ENCODE measurements at places on chromosomes 1 and 21.

DNA sequence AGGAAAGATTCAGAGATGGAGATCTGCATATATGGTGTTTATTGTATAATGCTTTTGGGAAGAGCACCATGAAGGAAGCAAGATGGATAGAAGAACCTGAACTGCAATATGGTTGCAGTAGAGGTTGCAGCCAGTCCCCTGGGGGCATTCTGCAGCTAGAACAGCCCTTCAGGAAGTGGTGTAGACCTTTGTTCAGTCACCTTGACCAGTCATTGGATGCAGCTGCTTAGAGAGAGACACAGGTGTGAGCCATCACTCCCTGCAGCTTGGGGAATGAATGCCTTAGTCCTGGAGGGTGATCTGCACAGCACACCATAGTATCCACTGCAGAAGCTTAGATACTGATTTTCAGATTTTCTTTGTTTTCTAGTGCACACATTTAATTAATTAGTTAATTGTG, 42.3 kb downstream of the NEK7 start:
- peaks cover 61% of the 10 kb centered on the region for H3K4me1 ChIP-seq
- H3K36me3 ChIP-seq: no peaks in the 10 kb centered on the region
- no peak overlapping the region for H3K4me3 ChIP-seq
- H3K27ac ChIP-seq: no peak overlapping the region

GRCh38 chr1:47621483-47621882, 183.6 kb downstream of the FOXD2 start:
- H3K27me3 ChIP-seq: no peaks in the 10 kb centered on the region
- no peak for DNase-seq
- H3K36me3 ChIP-seq: no peaks in the 10 kb centered on the region

DNA sequence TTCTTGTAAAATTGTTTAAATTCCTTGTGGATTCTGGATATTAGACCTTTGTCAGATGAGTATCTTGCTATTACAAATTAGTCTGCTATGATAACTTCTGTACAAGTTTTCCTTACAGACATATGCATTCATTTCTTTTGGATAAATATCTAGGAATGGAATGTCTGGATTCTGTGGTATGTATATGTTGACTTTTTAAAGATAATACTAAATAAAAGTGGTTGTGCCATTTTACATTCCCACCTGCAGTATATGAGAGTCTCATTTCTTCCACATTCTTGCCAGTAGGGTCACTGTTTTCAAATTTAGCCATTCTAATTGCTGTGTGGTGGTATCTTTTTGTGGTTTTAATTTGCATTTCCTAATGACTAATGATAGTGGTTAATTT, 53.9 kb downstream of the SYDE2 start:
- no peak overlapping the region for H3K4me3 ChIP-seq
- H3K27ac ChIP-seq: no peak overlapping the region
- no peaks in the 10 kb centered on the region for H3K36me3 ChIP-seq
- no peaks in the 10 kb centered on the region for H3K27me3 ChIP-seq
- DNase-seq: no peak
- no peaks in the 10 kb centered on the region for H3K4me1 ChIP-seq

DNA sequence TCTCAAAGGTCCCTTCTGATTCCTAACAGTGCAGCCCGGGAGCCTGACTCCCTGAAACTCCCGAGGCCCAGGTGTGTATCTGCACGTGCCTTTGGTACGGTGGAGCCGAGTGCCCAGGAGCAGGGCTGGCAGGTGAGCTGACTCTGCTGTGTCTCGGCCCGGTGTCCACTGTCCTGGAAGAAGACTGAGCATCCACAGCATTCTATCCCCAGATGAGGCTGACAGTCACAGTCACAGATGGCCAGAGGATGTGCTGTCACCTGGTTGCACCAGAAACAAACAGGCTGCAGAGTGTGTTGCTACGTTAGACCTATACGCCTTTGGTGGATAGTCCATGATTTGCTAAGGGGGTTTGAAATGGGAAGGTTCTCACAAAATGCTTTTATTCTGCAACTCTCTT, 9.8 kb downstream of the ETV3L start:
- H3K4me1 ChIP-seq: peaks cover 14% of the 10 kb centered on the region
- H3K27me3 ChIP-seq: no peaks in the 10 kb centered on the region
- H3K27ac ChIP-seq: no peak overlapping the region
- DNase-seq: no peak
- H3K36me3 ChIP-seq: no peaks in the 10 kb centered on the region

DNA sequence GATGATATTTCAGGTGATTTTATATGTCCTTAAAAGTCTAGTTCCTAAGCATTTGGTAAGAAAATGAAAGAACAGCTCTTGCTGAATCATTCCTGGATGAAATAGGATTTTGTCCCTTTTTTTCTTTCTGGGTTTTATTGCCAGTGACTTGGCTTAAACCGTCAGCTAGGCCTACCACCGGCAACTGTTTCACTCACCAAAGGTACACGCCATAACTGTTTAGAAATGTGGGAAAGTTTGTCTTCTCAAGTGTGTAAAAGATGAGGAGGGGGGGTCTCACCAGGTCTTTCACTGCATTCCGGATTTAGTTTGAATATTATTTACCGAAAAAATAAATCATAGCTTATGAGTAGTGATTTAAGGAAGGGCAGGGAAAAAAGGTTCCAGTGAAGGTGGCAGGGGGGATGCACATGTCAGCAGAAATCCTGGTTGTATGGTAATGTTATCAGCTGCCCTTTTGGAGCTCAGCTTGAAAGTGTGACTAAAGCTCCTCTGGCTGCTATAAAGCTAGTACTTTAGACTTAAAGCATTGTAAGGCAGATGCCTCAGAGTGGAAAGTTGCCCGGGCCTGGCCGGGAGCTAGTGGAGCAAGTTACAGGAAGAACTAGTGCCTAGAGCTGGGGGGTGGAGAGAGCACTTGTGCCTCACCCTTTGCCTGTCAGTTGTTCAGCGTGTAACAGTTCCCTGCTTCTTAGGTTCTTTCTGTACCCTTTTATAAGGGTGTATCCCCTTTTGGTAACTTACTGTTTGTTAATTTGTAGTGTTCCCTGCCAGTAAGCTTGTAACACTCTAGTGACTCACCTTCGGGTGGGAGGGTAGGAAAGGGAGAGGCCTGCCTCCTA, 3.1 kb downstream of the ATP1A1 start:
- H3K36me3 ChIP-seq: no peaks in the 10 kb centered on the region
- H3K27ac ChIP-seq: peak overlapping the region; percentile 97
- peak; percentile 97 for DNase-seq
- H3K27me3 ChIP-seq: no peaks in the 10 kb centered on the region
- H3K4me1 ChIP-seq: peaks cover 74% of the 10 kb centered on the region

- no peak overlapping the region for H3K27ac ChIP-seq
- no peak for DNase-seq
- H3K4me3 ChIP-seq: no peak overlapping the region
- no peaks in the 10 kb centered on the region for H3K27me3 ChIP-seq
- H3K4me1 ChIP-seq: peaks cover 10% of the 10 kb centered on the region
- no peaks in the 10 kb centered on the region for H3K36me3 ChIP-seq
These were observed 1.3 kb upstream of the NT5C1A start for GRCh38 chr1:39673215-39673614.

DNA sequence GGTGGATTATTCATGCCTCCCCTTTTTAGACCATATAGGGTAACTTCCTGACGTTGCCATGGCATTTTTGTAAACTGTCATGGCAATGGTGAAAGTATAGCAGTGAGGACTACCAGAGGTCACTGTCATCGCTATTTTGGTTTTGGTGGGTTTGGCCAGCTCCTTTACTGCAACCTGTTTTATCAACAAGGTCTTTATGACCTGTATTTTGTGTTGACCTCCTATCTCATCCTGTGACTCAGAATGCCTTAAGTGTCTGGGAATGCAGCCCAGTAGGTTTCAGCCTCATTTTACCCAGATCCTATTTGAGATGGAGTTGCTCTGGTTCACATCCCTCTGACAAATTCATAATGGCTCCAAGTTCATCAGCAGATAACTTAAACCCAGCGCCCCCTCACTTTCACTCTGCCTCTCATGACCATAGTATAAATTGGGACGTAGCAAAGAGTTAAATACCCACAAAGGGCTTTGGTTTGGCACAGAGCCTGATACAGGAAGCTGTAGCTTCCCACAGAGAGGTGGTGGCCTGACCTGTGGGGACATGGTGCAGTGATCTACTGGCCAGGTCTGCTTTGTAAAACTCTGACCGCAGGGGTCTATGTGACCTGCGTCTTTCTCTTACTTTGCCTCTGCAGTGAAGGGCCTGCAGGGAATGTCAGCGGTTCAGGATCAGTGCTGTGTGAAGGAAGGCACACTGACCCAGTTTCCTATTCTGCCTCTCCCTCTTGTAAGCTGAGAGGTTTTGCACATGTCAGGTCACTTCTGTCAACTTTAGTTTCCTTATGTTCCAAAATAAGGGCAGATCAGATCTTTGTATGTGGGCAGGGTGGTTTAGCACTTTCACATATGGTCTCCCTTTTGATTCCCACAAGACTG, 78.1 kb upstream of the ZNF644 start:
- H3K27me3 ChIP-seq: no peaks in the 10 kb centered on the region
- DNase-seq: no peak
- no peak overlapping the region for H3K27ac ChIP-seq
- no peaks in the 10 kb centered on the region for H3K36me3 ChIP-seq
- no peaks in the 10 kb centered on the region for H3K4me1 ChIP-seq

DNA sequence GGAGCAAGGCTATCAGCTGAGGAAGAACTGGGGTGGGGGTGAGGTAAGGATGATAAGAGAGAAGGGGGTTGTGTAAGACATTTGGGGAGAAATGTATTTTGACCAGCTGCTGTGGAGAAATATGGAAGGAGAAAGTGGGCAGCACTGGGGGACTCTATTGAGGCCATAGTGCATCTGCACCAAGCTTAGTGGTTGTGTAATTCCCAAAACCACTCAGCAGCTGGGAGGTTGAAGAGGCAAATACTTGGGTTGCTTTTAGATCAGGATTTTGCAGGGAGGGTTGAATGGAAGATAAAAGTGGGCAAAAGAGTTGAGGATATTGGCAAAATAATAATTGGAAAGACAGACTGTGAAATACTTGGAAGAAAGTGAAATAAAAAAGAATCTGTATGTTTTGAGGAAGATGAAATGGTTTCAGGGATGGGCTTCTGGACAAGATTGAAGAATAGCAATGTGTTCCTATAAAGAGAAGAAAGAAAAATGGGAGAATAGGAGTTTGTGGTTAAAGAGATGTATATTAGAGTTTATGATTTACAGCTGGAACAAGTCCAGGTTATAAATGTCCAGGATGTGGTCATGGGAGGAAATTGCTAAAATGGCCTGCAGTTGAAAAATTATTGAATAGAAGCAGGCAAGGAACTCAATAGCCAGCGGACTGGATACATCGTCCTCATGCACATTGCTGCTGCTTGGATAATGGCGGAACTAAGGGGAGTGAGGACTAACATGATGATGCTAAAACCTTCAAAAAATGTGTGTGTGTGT, 162.7 kb downstream of the DNM3 start:
- no peaks in the 10 kb centered on the region for H3K4me1 ChIP-seq
- H3K27ac ChIP-seq: no peak overlapping the region
- H3K4me3 ChIP-seq: no peak overlapping the region

- no peaks in the 10 kb centered on the region for H3K27me3 ChIP-seq
- DNase-seq: no peak
- H3K27ac ChIP-seq: no peak overlapping the region
- no peaks in the 10 kb centered on the region for H3K36me3 ChIP-seq
- H3K4me3 ChIP-seq: no peak overlapping the region
These were observed 50.7 kb downstream of the JAK1 start for GRCh38 chr1:64915381-64916274.
